NCI-H2081 (cell line): ENCODE measurements at places on chromosomes 1 and 21.
A peak's percentile ranks its signal among the peaks of the same experiment; 100 is the strongest.

DNA sequence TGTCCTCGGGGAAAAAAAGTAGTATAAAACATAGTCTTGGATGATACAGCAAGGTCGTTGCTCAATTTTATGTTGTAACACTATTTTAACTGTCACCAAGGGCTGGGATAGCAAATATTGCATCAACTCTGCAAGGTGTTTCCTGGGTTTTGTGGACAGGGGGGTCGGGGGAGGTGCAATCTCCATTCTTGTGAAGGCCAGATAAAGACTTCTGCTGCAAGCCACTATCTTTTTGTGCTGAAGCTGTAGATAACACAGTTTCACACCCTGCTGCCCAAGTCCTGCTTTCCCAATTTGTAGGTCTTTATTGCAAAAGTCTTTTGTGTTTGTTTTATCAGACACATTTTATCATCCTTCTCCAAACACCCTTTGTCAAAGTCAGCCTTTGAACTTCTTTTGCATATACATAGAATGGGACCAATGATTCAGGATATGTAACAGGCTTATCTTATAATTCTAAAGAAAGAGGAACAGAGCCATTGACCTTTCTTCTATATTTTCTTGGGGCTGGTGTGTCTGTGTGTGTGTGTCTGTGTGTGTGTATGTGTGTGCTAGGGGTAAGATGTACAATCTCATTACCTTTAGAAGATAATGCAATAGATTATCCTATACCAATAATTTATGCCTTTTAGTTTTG is 140.6 kb downstream of the RUNX1 start:
- no peak for DNase-seq

DNA sequence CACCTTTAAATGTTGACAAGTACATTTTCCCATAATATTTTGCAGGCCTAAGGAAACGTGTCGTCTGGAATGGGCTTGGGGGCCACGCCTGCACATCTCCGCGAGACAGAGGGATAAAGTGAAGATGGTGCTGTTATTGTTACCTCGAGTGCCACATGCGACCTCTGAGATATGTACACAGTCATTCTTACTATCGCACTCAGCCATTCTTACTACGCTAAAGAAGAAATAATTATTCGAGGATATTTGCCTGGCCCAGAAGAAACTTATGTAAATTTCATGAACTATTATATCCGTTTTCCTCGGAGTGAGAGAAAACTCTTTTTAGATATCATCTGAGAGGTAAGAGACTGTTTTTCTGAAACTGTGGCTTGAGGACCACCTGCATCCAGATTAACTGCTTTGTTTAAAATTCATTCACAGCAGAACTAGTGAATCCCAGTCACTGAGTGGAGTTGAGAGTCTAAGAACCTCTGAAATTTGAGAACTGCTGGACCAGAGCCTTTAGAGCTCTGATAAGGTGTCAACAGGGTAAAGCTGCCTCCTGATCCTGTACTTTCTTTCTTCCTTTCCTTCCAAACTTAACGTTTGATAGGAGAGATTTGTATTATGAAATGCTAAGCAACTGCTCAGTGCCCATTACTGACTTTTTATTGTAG is 811 bp downstream of the EXO1 start:
- no peak for DNase-seq

- DNase-seq = no peak
Measured at GRCh38 chr1:212529211-212529741, 79.3 kb upstream of the ATF3 start.

- DNase-seq = no peak
Measured at GRCh38 chr1:228740543-228741317, 5.5 kb downstream of the RHOU start.

DNA sequence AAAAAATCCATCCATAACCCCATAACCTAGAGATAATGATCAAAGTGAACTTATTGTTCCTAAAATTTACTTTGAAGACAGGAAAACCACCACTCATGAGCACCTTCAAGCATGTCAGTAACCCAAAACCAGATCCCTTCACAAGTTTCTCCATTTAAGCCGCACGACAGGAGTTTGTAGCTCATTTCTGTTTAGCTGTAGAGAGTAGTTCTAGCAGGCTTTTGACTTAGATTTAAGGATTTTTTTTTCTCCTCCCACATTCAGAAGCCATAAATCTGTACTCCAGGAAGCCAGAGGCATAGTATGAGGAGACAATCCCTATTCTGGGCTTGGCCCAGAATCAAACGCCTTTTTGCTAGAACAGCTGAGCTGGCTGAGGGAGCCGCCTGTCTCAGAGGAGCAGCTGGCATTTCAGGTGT is 25.6 kb downstream of the TOMM20 start:
- DNase-seq = no peak

GRCh38 chr1:22831729-22832413 is 121.2 kb downstream of the EPHB2 start:
- no peak for DNase-seq

- DNase-seq = no peak
Measured at GRCh38 chr1:229857585-229857984, 209.5 kb upstream of the GALNT2 start.

- peak; percentile 27 for DNase-seq
Measured at GRCh38 chr1:156926175-156926574, 5.7 kb downstream of the LRRC71 start.

- DNase-seq = no peak
Measured at GRCh38 chr1:109207467-109208103, 6.1 kb upstream of the SARS1 start.

DNA sequence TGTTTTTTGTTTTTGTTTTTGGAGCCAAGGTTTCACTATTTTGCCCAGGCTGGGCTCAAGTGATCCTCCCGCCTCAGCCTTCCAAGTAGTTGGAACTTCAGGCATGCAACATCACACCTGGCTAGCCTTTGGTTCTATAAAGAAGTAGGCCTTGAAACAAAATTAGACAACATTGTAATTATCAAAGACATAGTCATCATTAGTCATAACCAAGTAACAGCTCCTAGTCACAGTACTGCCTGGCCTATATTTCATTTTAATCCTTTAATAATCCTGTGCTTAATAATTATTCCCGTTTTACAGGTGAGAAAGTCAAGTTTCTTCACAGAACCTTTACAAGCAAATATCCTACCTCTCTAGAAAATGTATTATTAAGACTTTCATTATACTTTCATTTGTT is 52.3 kb upstream of the TBX15 start:
- DNase-seq = no peak
